ENCODE measurements at places on chromosomes 4 and X.

DNA sequence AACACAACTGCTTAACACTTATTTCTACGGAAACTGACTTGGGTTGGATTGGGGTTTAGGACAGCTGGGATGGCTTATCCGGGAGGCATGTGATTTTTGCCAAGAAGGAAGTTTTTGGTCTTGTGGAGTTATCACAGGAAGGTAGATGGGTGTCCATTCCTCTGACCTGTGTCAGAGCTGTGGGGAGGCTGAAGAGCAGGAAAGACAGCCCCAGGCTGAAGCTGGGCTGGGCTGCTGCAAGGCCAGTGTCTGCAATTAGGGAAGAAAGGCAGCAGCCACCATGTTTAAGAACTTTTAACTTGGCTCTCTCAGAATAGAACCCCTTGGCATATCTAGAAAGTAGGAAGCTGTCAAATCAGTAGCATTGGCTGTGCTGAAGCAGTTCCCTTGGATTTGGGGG is 42.3 kb downstream of the CCNG2 start:
- DNase-seq: no peak

DNA sequence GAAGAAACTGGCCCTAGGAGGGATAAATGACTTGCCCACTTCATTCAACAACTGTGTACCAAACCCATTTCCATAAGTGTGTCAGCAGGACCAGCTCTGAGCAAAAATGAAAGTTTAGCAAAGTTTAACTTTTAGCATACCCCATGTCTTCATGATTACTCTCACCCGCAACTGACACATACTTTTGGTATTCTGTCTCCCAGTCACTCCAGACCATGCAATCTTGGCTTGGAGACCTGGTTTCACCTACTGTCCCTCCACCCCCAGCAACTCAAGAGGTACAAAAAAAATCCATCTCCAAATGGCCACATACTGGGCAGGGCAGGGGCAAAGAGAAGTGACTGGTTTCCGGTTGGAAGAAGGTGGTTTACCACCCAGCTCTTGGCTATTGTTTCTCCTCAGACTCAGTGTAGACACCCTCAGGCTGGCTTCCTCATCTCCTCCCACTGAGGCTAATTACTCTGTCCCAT is 79.8 kb downstream of the RLIM start:
- DNase-seq: no peak

DNA sequence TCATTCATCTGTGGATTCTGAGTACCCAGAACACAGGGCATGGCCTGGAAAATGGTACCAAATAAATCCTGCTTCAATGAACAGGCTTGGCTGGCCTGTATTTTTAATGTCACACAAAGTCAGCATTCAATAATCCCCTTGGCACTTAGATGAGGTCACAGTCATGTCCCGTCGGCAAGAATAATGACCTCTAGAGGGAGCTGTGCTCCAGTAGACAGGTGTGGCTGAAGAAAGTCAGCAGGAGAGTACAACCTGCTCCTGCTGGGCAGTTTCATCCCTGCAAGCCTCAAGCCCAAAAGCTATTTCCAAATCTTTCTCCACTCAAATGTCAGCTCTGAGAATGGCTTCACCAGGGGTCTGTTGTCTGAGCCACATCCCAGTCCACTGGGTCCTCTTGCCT is 404.0 kb upstream of the F9 start:
- DNase-seq: no peak

GRCh38 chr4:15694431-15694830 is 8.4 kb upstream of the BST1 start:
- DNase-seq: no peak

- no peak for DNase-seq
Observed at GRCh38 chrX:105781804-105782203, 40.5 kb upstream of the NRK start.

GRCh38 chr4:61312526-61312925 is 112.4 kb downstream of the ADGRL3 start:
- no peak for DNase-seq

Measured in AG04450 (cell line).